Suppressor macrophage (primary cell): ENCODE measurements at places on chromosomes 5 and 9.
A peak's percentile ranks its signal among the peaks of the same experiment; 100 is the strongest.

DNA sequence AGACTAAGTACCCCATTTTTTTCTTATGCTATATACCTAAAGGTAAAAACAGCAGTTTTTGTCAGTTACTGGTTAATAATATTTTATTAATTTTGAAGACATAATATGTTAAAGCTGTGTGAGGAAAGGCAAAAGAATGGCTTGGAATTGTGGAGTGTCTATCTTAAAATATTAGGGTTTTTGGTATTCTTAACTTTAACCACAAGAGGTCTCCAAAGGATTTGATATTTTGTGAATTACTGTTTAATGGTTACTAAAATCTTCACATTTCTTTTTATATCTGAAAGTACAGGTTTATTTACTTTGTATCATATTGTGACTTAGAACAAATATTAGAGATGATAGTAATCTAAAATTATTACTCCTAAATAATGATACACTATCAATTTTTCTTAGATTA is 32.0 kb upstream of the DHFR start:
- peak; percentile 45 for DNase-seq

- DNase-seq, result no peak
Observed at GRCh38 chr9:105651806-105652205, 10.5 kb upstream of the TAL2 start.

- no peak for DNase-seq
Observed at GRCh38 chr5:33848554-33848953, 43.2 kb downstream of the ADAMTS12 start.

- no peak for DNase-seq
Observed at GRCh38 chr5:137304226-137304874, 194.8 kb downstream of the SPOCK1 start.

DNA sequence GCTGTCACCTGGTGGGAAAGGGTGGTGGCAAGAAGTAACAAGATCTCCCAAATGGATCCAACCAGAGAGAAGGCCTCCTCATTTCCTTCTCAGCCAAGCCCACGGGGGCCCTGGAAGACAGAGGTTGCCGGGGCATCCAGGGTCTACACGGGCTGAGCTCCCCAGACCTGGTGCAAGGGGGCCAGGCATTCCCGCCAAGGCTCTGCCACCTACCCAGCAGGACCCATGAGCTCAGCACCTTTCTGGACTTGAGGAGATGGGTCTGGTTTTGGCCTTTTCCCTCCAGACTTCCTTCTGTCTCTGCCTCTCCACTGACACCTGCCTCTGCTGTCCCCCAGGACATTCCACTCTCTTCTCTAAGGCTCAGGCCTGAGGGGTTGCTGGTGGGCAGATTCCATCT is 42.4 kb upstream of the KCNMB1 start:
- DNase-seq, result no peak

- DNase-seq, result no peak
Observed at GRCh38 chr9:72817413-72817812, 135.4 kb downstream of the ALDH1A1 start.

DNA sequence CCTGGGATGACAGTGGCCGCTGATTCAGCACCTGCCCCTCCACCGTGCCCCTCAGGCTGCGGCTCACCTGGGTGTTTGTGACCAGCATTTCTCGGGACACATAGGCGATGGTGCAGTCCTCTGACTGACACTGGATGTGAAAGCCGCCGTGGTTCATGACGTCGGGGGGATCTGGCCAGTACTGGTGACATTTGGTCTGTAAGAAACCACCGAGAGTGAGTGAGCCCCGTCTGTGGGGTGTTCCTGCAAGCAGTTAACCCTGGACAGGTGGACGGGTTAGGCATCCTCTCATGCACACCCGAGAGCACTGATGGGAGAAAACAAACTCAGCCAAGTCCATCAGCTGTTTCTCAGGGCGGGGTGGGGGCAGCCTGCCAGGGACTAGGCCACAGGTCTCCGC is 62.5 kb upstream of the EPB41L4B start:
- no peak for DNase-seq

DNA sequence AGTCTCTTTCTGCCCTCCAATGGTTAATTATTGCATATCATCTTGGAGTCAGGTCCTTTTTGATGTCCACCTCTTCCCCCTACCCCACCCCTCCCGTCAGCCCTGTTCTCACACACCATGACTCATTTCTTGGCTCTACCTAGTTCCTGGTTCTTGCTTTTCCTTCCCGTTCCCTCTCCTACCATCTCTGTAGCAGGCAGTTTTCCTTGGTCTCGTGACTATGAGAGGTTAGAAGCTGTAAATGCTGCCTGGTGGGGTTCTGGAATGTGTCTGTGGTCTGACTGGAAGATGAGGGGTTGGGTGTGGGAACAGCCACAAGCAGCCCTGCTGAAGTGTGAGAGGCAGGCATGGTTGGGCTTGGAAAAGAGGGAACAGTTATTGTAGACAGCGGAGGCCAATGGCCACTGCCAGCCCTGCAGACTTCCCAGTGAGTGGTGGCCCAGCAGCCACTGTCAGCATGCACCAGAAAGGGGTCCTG is 18.2 kb downstream of the SLC22A5 start:
- DNase-seq, result peak; percentile 91

DNA sequence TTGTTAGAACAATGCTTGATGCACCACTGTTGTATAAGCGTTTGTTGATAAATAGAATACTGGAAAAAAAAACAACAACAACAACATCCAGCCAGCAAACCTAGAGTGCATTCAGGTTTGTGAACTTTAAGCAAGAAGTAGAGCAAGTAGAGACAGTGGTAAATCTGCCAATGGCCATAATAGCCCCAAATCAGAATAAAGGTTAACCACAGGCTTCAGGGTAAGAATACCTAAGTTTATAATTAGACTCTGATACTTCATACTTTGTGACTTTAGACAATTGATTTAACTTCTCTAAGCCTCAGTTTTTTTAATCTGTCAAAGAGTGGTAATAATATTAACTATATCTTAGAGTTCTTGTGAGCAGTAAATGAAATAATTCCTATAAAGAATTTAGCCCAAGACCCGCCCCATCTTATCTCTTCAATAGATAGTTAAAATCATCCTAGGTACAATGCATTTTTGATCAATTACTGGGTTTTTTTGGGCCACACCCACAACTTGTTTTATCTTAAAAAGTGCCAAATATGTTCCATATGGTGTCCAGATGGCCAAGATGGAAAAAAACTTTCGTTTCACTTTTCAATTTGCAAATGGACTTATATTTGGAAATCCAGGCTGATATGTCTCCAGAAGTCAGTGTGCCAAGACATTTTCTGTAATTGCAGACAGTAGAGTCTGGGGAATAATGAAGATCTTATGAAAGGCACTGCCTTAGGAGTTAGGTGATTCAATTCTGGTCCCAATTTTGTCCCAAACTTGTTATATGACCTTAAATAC is 24.5 kb upstream of the DPYSL3 start:
- DNase-seq, result no peak

DNA sequence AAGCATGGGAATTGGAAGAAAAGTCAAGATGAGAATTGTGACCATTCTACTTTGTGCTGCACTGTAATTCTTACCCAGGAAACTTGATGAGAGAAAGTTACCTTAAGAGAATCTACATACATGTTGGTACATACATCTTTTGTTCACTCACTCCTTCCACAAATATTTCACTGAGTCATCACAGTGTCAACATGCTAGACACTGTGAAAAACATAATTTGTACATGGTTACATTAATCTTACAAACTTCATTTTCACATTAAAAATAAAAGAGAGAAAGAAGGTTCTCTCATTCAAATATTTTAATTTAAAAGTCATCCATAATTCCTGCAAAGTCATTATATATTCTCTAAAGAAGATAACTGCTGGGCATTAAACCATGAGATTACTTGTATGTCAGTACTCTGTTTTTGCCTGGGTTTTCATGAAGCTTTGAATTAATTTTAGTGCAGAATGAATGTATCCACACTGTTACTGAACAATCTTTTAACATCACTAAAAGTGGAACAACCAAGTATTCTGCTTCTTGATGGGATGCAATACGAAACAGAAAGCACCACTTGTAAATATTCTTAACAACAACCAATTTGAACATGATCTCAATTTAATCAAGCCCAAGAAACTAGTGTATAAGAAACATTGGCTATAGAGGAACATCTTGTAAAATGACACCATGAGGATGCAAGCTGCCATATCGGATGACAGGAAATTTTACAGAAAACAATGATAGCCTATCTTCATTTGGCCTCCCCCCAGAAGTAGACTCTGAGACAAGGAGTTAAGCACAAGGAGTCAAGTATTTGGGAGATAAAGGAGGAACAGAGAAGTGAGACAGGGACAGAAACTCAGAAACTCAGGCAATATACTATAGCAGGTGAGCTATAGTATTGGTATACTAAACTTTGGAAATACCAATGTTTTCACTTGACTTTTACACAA is 28.4 kb downstream of the ERP44 start:
- DNase-seq, result no peak

DNA sequence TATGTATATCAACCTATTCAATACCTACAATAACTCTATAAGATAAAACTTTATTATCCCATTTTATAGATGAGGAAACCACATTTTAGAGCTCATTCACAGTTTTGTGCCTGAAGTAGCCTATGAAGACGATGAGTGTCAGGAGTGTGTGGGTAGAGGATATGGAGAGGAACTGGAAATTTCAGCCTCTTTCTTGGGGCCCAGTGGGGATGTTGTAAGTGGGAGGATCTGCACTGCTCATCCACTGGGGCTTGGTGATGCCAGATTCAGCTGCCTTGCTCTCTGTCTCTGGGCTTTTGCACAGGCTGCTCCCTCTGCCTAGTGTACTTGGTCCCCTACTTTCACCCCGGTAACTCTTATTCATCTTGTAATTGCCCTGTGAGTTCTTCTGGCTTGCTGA is 194.7 kb downstream of the SREK1 start:
- DNase-seq, result peak; percentile 71

- no peak for DNase-seq
Observed at GRCh38 chr9:125137200-125137599, 6.1 kb downstream of the SCAI start.

DNA sequence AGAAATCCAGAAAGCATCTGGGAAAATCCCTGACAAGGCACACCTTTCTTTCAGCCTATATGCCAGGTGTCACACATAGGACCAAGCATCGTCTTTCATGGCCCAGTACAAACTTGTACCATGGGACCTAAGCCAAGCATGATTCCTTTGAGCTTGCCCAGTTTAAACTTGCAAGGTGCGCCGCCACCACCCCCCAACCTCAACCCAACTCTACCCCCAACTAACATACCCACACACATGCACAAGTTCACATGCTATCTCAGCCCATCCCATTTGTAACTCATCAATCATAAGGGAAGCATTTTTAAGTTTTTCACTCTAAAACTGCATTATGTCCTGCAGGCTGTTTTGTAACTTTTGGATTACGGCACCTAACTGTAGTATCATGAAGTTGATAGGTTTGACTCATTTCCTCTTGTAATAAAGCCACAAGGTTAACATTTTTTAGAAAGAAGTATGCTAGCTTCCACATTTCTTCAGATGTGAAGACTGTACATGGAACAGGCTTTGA is 145.9 kb upstream of the FST start:
- no peak for DNase-seq

DNA sequence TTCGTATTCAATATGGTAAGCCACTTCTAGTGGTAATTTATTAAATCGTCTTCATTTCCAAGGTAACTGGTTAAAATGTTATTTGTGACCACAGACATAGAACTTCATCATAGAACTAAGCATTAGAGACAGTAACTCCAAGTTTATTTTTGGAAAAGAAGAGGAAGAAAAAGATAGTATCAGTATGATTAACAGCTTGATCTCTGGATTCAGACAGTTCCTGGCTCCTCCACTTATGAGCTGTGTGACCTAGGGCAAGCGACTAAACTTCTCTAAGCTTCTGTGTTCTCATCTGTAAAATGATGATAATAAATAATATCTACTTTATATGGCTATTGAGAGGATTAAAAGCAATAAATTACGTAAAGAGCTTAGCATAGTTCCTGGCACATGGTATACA is 29.8 kb upstream of the TNPO1 start:
- DNase-seq, result no peak

- DNase-seq, result peak; percentile 70
Observed at GRCh38 chr5:54229041-54229780, 81.2 kb downstream of the ARL15 start.

GRCh38 chr9:35736201-35736633 is 3.8 kb downstream of the CREB3 start:
- peak; percentile 79 for DNase-seq

DNA sequence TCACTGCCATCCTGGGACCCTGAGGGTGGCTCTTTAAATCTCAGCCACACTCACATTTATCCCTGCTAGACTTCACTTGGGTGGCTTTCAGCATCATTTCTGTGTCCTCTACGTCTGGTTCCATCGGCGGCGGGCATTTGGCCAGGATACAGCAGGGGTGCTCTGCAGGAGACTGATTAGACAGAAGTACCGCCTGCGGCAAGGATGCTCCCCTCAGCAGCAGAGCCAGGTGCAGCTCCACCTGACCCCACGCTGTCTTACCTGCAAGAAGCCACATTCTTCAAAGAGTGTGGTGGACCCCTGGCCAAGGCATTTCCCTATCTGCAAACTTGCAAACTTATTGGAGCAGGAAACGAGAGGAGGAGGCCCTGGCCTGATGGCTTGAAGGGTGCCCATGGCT is 309.8 kb upstream of the IRX4 start:
- no peak for DNase-seq

DNA sequence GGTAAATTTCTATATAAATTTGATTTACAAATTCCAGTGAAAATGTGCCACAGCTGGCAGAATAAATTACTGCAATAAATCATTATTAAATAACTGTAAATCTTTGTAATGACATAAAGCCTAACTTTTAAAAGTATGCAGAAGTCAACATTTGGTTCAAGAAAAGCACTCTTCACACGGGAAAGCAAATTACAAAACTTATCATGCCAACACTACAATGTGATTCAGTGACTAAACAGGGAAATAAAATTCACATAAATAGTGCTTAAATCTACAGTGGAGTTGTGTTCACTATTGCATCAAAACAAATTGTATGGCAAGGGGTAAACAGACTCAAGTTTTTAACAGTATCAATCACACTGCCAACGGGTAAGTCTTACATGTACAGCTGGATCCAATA is 117.2 kb downstream of the BNC2 start:
- DNase-seq, result no peak

- no peak for DNase-seq
Observed at GRCh38 chr5:78503958-78504653, 143.7 kb downstream of the SCAMP1 start.

DNA sequence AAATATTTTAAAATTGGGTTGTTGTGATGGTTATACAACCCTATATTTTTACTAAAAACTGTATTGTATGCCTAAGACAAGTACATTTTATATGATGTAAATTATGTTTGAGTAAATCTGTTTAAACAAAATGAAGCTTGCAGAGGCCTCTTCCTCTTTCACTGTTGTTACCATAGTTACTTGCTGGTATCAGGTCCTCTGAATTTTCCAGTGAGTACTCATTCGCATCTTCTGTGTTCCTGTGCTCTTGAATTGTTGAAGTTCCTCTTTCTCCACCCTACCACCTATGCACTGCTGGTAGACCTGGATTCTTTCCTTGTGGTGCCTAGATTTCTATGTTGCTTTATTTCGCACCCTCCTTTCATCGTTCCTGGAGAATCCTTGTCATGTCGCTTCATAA is 938.5 kb upstream of the ACO1 start:
- DNase-seq, result no peak
